Stimulated activated CD8-positive, alpha-beta memory T cell treated with anti-CD3 and anti-CD28 coated beads, Interleukin-15, amount 100 ng/mL, for 24 hours (primary cell): ENCODE measurements at places on chromosomes 7 and 10.

DNA sequence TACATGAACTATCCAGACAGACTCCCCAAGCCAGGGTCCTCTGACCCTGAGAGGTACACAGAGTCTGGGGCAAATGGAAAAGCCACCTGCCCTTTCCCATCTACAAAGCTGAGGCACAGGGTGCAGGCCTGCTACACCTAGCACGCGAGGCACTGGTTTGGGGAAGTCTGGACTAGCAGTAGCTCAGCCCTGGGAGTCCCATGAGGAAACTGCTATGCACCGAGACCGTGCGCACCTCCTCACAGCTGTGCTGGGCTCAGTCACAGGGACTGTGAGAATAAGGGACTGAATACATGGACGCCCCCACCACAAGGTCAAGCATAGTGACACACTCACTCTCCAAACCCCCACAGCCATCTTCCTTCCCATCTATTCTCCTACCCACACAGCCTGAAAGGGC lies 8.2 kb downstream of the MAT1A start:
- no peak for DNase-seq

DNA sequence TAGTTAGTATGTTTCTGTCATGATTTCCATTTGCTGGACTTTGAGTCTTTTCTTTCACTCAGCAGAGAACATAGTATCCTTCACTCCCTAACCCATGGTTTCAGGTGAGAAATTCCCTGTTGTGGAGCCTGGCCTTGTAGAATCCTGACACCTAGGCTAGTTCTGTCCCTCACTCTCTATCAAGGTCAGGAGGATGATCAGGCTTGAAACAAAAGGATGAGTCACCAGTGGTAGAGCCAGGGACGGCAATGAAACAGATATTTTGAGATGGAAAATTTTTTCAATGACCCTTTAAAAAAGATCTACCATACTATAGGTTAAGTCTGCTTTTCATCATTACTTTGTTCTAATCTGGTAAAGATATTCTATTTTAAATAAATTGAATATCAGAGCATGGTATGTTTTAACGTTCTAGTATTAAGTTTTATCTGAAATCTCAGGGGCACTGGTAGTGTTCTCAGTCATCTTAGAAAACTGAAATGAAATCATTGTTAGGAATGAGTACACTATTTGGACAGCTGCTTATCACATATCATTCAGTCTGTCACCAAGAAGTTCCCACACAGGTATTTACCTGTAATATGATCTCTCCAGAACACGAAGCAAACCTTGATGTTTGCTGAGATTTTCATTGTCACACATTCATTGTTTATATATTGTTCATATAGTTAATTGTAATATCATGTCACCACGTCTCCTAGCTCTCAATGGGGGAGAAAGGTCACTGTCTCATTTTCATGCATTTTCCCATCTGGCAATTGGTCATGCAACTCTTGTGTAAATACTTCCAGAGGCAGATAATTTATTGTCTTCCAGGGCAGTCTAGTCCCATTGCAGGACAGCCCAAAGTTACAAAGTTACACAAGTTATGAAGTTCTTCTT lies 299.9 kb upstream of the LRRTM3 start:
- DNase-seq: no peak

GRCh38 chr10:72062382-72062781 lies 26.0 kb downstream of the SPOCK2 start:
- DNase-seq: no peak

- DNase-seq: no peak
Observed at GRCh38 chr7:11557627-11558026, 274.4 kb downstream of the THSD7A start.

GRCh38 chr10:3034616-3035015 lies 32.7 kb upstream of the PFKP start:
- DNase-seq: no peak

DNA sequence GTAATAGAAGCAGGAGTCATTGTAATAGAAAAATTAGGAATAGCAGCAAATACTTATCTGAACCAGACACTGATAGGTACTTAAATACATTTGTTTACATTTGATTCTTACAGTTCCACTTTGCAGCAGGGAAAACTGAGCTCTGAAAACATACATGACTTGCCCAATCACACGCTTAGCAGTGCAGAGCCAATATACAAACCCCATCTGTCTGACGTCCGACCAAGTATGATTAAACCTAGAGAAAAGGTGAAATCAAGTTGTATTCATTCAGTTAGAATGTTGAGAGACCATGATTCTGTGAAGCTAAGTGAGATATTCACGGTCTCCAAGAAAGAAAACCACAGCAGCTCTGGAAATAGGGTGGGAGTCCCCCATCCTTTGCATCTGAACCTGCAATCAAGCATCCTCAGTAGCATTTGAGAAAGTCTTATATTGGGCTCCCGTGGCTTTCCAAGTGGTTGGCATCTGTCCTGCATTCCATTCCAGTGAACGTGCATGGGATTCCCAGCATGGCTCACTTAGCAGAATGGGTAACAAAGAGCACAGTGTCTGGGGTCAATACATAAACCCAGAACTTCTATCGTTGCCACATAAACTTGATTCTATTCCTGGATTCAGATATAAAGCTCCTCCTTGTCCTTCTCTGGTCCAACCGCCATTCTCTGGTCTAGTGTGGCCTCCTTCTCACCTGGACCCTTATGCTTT lies 148.7 kb upstream of the RSU1 start:
- no peak for DNase-seq

GRCh38 chr10:73940634-73941221 lies 29.8 kb downstream of the PLAU start:
- DNase-seq: peak; percentile 61

- DNase-seq: no peak
Observed at GRCh38 chr10:116099023-116099420, 174.0 kb downstream of the GFRA1 start.

DNA sequence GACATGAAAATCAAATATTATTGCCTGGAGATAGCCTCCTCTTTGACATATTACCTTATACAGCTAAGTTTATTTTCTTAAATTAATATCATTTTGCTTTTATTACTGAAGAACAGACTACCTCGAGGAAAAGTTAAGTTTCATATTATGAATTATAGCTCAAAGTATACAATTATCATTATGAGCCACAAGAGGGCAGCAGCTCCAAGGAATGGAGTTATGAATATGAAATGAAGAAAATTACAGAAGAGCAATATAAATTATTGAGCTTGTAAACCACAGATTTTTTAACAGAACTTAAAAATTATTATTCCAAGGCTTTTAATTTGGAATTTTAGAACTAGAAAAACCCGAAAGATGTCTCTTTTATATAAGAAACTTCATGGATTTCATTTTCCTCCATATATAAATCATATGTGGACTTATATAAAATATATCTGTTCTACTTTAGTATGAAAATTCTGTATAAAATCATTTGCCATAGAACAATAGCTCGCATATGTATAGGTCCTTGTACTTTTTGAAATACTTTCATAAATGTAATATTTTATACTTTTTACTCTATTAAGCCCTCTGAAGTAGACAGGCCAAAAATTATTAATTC lies 40.1 kb downstream of the IQUB start:
- no peak for DNase-seq
